ENCODE measurements at places on chromosomes 12 and 14.

DNA sequence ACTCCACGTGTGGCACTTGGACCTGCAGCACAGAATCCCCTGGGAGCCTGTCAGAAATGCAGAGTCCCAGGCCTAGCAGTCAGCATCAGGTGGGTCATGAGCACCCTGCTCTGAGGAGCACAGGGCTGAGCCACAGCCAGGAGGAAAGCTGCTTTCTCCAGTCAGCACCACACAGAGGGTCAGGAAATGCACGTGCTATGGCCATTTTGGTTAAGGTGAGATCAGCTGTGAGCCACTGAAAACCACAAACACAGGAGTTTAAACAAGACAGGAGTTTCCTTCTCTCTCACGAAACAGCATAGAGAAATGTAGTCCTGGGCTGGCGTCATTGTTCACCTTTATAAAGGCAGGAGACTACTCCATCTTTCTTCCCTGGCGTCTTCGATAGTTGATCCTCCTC lies 204.5 kb upstream of the SFSWAP start:
- no peak for DNase-seq

DNA sequence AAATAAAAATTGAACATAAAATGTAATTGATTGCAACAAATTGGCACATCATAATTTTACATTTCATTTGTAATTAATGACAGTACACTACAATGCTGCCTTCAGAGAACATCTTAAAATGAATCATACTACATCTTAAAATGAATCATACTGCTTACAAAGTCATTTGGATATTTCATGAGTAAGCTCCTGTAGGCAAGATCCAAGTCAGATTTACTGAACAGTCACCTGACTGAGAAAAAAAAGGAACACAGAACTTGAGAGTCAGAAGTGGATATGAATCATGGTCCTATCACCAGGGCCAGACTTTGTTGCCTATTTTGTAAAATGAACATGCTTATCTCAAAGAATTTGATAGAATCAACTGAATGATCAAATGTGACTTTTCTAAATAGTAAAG lies 32.7 kb upstream of the FBLN5 start:
- DNase-seq: no peak

DNA sequence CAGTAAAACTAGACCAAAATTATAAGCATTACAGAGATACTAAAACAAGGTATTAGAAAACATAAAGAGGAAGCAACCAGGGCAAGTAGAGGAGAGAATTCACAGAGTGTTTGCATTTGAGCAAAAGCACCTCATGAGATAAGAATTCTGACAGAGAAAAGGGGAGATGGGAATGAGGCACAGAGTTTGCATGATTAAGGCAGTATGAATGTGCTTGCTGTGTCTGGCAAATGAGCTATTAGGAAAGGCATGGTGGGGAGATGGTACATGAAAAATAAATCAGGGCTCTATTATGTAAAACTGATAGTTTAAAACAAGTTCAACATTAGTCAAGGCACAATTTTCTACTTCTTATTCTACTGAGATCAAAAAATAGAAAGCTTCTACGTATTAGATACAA lies 23.1 kb downstream of the GARIN6 start:
- DNase-seq: no peak

GRCh38 chr14:32564596-32564995 lies 235.5 kb downstream of the AKAP6 start:
- no peak for DNase-seq

GRCh38 chr12:124188561-124189405 lies 106.1 kb upstream of the RFLNA start:
- no peak for DNase-seq

DNA sequence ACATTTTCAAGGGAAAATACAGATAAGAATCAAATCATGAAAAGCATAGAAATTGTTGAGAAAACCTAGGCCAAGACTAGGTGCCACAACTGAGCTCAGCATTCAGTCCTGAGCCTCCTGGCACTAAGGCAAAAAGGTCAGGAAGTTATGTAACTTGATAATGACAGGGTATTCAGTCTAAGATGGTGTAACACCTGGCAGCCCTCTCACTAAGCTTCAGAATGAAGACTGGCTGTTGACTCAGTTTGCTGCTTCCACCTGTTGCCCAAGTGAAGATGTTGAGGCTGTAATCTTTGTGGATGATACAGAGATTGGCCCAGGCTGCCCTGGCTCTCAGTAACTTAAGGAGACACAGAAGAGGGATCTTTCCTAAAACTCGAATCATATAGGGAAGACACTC lies 19.6 kb downstream of the PROX2 start:
- DNase-seq: no peak

DNA sequence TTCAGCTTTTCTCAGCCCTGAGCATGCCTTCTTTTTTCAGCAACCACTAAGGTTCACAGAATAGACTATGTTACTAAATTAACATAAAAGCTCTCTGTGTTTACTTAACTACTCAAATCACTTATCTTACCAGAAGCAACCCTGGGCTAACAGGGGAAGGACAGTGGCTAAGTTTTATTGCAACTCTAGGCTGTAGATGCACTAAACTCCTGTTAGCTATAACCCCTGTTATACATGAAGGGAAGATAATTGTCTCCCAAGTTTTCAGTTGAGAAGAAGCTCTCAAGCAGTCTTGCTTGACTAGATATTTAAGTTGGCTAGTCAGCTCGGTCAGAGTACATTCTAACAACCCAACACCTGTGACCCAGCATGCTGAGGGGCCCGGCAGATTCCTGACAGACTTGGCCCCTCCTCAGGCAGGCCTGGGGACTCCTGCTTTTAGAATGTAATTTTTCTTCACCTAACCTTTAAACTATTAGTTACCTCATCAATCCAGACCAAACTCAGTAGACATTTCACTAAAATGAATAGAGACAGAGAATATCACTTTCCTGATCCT lies 464.5 kb downstream of the EGLN3 start:
- no peak for DNase-seq

GRCh38 chr12:116694653-116695463 lies 43.0 kb downstream of the SPRING1 start:
- no peak for DNase-seq

All from stimulated activated CD8-positive, alpha-beta memory T cell treated with anti-CD3 and anti-CD28 coated beads, Interleukin-12 subunit alpha, Interleukin-12 subunit beta, amount 100 ng/mL, for 4 hours (primary cell).